ENCODE measurements at places on chromosomes 3 and 15. TPM values are rescaled to one million over a fixed set of nuclear protein-coding genes. Genes with fewer than 3 reads are reported as not detected.

FGF7 gene
- total RNA-seq: 23.8 TPM

GOLGA8R gene
- total RNA-seq: 6.3 TPM

IDH3A gene
- total RNA-seq: 97.2 TPM

PLSCR4 gene
- 33.0 TPM for total RNA-seq
